NCI-H2227 treated with DMSO at 0.1 percent for 48 hours (cell line): ENCODE measurements at places on chromosomes 2 and 18.

DNA sequence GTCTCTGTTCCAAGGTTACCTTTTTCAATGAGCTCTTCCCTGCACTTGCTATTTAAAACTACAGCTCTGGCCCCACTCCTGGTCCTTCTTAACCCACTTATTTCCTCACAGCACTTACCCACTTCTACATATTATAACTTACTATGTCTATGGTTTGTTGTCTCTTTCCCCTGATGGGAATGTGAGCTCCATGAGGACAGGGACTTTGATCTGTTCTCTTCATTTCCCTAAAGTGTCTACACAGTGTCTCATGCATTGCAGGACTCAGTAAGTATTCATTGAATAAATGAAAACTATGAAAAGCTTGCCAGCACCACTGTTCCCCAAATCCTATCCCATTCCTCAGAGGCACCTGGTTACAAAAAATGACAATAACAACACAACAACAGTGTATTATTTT, 18.3 kb upstream of the ACYP2 start:
- DNase-seq: no peak

DNA sequence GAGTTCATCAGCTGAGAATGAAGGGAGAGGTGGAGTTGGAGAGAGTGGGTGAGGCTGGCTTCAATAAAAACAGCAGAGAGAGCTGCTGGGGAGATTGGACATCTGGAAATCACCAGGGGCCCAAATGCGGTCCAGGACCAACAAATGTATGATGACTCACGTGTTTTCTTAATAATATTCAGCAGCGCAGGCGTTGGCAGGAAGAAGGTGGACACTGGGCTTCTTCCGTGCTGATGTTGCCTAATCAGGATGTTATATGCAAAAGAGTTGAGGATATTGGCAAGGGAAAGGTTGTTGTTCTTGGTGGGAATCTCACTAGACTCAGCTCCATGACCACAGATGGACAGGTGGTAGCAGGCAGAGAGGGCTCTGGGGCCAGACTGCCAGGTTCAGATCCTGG, 12.8 kb upstream of the PLA2R1 start:
- DNase-seq: no peak

- no peak for DNase-seq
Measured at GRCh38 chr2:60544062-60544461, 9.4 kb downstream of the BCL11A start.

DNA sequence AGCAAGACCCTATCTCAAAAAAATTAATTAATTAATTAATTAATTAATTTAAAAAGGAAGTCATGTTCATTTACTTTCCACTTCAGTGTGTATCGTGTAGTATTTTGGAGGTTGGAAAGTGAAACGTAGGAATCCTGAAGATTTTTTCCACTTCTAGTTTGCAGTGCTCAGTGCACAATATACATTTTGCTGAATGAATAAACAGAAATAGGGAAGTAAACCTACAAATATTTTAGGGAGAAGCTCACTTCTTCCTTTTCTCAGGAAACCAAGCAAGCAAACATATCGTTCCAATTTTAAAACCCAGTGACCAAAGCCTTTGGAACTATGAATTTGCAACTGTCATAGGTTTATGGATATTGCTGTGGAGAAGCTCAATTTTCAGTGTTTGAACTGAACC, 27.8 kb downstream of the SLC14A1 start:
- DNase-seq: no peak

- peak; percentile 60 for DNase-seq
Measured at GRCh38 chr18:21599585-21600525, 649 bp downstream of the ESCO1 start.

DNA sequence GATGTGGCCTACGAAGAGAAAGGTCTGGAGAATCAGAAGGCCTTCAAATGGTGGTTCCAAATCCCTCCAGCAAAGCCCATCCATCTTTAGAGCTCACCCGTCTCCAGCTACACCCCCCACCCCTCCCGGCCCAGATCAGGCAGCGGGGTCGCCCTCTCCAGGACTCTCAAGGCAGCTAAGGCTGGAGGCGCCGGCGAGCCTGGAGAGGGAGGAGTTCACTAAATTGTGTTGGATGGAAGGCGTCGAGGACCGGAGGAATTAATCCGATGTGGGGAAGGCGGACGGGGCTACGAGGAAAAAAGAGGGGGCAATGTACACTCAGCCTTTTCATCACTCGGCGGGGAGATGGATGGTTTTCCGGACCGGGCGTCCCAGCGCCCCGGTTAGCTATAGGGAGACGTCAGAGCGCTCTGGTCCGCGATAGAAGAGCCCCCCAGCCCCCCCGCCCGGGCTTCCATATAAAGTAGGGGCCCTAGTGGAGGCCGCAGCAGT, at the start of gene GRP:
Gene GRP, plus strand, starts transcription at position 487 of the 492 bp plus-strand sequence. CDS start 108 bp downstream, outside the sequence.
- DNase-seq: peak; percentile 56

DNA sequence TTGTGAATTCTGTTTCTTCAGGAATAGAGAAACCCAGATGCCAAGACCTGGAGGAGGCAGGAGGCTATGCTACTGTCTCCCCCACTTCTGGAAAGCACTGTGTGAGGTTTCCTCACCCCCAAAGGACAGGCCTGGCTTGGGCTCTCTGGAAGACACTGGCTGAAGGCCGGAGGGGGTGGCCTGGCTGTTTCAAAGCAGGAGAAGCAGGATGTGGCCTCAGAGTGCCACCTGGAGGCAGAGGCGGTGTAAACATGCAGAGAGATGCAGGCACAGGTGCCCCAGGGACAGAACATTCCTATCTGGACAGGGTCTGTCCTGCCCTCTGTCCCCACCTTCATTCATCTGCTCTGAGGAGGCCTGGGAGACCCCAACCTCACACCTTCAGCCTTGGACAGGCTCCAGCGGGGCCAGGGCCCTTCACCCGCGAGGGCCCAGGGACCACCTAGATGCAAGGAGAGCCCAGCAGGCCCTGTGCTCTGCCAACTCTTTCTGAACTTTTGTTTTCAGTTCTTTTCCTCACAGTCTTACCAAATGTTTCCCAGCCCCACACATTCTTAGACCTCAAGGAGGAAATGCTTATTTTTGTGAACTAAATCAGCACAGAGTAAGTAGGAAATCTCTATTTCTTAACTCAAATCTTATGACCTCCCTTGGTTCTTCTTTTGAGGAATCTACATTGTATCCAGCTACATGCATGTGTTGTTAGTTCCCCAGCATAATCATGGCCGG, 79.2 kb downstream of the LONRF2 start:
- DNase-seq: peak; percentile 15

- no peak for DNase-seq
Measured at GRCh38 chr2:66850376-66850775, 415.5 kb downstream of the MEIS1 start.

GRCh38 chr2:200274116-200275075, 32.1 kb upstream of the SPATS2L start:
- DNase-seq: no peak

- DNase-seq: peak; percentile 82
Measured at GRCh38 chr2:33212151-33212550, 264.3 kb upstream of the RASGRP3 start.

- DNase-seq: no peak
Measured at GRCh38 chr2:229037621-229038020, 233.5 kb downstream of the PID1 start.

GRCh38 chr18:51337406-51337805, 139.9 kb upstream of the MEX3C start:
- no peak for DNase-seq

DNA sequence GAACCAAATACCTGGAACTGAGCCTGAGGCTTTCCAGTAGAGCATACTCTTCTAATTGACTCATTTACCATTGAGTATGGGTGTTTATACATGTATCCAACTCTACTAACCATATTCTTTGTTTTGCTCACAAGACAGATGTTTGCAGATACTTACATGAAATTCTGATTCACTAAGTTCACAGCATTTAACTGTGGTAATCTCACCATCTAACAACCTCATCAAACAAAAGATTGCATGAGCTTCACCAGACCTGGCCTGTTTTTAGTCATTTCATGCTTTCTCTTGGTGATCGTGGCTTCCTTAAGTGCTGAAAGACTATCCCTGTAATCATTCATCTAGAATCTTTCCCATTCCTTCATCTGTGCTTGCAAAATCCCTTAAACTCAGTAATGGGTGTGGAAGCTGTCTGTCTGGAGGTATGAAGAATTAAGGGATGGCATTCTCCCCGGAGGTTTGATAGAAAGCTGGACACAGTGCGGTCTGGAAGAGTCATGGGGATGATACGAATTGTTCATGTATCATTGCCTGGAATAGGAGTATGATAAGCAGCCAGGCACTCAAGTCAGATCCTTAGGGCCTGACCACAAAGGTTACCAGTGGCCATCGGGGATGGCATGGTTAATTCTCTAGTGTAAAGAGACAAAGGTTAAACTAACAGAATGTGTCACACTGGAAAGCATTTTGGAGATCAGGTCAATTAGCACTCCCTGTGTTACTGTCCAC, 42.0 kb upstream of the IL1R1 start:
- DNase-seq: no peak

DNA sequence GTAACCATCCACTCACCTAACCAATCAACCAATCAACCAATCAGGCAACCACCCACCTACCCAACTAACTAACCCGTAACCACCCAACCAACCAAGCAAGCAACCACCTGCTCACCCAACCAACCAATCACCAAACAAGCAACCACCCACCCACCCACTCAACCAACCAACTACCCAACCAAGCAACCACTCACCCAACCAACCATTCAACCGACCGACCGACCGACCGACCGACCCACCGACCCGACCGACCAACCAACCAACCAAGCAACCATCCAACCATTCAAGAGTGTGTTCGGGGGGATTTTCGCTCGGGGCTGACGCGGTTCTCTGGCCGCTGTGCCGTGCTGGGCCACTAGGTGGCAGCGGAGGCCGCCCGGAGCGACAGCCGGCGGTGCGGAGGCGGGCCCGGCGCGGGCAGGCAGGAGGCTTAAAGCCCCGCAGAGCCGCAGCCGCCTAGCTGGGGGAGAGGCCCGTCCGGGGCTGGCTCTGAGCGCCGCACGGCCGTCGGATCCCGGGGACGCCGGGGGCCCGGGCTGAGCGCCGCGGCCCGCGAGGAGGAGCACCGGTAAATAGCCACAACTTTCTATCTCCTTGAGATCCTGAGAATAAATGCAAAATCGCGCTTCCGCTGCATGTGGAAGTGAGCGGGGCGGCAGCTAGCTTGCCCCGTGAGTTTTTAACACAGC, at the start of gene MC5R:
Gene MC5R, plus strand, starts transcription at position 443 of the 689 bp plus-strand sequence. CDS start 1,617 bp downstream, outside the sequence.
- peak; percentile 49 for DNase-seq

DNA sequence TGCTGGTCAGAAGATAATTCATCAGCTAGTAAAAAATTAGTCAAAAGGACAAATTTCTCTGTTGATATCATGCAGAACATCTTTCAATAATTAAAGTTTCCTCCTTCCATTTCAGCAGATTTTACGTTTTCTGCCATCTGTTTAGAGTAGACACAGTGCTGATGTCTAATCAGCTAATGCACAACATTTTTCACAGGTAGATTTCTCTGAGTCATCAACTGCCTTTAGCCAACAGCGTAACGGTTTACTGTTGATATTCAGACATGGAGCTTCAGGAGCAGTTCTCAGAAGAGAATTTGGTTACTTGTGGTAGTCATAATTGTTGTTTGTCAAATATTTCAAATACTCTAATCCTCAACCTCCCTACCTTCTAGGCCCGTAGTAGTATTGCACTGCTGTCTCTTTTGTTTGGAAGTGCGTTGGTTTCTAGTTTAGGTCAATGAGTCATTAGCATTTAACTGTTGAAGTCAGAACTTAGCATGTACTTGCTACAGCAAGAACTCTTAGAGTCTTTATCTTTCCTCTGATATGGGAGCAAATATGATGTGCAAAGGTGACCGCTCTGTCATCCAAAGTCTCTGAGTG, 86.8 kb upstream of the TFPI start:
- DNase-seq: no peak

- DNase-seq: peak; percentile 26
Measured at GRCh38 chr2:154694881-154695280, 3.6 kb upstream of the KCNJ3 start.

DNA sequence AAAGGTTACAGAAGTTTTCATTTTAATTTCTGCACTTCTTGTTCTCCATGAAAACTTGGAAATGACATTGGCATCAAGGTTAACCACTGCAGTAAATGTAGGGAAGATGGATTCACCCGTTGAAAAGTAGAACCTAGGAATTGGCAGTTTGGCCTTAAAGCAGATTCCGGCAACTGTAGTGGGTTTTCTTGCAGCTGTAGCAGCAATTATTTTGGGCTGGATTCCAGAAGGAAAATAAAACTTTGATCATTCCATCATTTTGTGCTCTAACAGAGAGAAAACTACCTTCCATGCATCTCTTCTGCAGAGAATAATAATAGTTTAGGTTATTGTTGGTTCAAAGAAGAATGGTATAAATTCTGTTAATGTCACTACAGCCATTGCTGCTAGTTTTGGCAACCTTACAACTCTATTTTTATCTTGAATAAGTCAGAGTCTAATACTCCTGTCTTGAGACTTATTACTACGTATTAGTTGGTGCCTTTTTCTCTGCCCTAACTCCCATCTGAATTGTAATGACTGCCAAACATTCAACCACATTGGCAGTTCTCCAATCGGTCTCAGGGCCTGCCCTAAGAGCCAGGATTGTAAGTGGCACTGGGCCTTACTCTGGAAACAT, 178.1 kb upstream of the PIEZO2 start:
- no peak for DNase-seq

GRCh38 chr2:227115761-227116160, 48.2 kb downstream of the COL4A4 start:
- DNase-seq: no peak

- DNase-seq: no peak
Measured at GRCh38 chr2:16122556-16122955, 182.2 kb downstream of the MYCN start.

DNA sequence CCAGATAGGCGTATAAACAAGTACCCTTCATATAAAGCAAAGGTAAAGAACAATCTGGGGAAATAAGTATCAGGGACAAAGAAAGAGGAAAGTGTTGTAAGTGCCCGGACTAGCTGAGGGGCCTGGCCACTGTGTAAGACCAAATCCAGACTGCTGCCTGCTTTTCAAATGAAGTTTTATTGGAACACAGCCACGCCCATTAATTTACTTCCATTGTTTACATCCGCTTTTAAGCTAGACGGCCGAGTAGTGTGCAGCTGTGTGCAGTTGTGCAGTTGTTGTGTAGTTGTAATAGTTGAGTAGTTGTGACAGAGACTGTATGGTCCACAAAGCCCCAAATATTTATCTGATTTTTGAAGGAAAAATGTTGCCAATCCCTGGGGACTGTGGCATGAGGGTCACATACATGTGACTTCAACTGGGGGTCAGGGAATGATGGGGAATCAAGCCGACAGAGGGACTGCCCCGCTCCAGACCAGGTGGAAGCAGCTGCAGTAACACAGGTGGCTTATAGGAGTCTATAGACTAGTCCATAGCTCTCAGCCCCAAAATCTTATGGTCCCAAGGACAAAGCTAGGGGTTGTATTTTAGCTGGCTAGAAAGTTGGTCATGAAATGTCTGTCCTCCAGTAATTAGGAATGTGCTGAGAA, 30.0 kb downstream of the FHL2 start:
- DNase-seq: no peak

DNA sequence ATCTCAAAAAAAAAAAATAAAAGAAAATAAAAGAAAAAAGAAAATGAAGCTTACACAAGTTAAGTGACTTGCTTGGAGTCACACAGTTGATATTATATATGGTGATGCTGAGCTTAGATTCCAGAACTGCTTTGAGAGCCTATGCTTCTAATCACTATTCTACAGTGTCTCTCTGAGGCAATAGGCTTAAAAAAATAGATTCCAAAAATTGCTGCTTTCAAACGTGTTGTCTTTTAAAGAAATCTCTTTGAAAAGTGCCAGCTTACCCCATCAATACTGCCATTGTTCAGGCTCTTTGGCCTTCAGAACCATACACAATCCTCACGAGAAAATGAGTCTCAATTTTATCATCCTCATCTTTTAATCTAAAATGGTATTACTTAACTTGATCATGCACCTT, 102.6 kb downstream of the CDK15 start:
- DNase-seq: no peak
